Smooth muscle cell of the coronary artery (primary cell): ENCODE measurements at places on chromosomes 4 and X. TPM values are rescaled to one million over a fixed set of nuclear protein-coding genes. Genes with fewer than 3 reads are reported as not detected.

Gene KIAA0232
- 8.0 and 14.8 TPM in 2 replicates for total RNA-seq

Gene HAND2
- 9.1 and 12.6 TPM in 2 replicates for total RNA-seq

Gene CENPVL1
- not detected in 2 replicates for total RNA-seq

Gene AVPR2
- 0.12 TPM in 1 of 2 replicates, not detected in the other for total RNA-seq

Gene PRR32
- total RNA-seq: not detected in 2 replicates

Gene PPP2R3B
- 13.7 and 18.3 TPM in 2 replicates for total RNA-seq
